Temporal lobe (tissue), 4 donors: ENCODE measurements at places on chromosomes 5 and 9. TPM values are rescaled to one million over a fixed set of nuclear protein-coding genes. Genes with fewer than 3 reads are reported as not detected.

KCNT1 gene
- 3.9 TPM for total RNA-seq

ZNF608 gene
- 80.9 TPM for total RNA-seq

PCDHGB6 gene
- total RNA-seq: 12.5 TPM

C9orf43 gene
- 0.25 TPM for total RNA-seq

PCDHA2 gene
- total RNA-seq: 8.4 TPM

TAF11L10 gene
- total RNA-seq: not detected

EMB gene
- 4.7 TPM for total RNA-seq

LRRTM2 gene
- total RNA-seq: 118 TPM
